ENCODE measurements at places on chromosomes 5 and 9.

GRCh38 chr5:175921061-175921730 lies 46.9 kb downstream of the THOC3 start:
- no peak for DNase-seq

DNA sequence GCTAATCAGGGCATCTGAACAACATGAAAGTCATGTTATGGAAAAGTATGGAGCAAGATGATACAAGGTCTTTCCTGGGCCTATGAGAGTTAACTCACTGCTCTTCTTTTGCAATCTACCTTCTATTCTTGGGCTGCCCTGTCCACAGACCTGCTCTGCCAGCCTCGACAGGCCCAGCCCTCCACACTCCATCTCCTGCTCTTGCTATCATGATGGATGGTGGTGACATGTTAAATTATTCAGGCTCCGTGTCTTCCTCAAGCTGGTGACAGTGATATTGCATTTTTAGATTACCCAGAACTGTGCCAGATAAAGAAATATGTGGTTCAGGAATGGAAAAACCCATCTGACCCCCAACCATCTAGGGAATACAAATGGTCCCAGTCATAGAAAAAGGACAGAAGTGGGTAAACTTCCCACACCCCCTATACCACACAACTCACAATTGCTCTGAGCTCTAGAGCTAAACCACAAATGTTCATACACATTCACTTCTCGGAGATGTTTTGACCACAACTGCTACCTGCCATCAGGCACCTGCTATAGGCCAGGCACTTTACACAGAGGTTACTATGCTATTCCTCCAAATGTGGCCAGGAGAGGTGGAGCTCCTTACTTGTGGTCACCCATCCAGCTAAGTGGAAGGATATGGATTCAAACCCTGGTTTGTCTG lies 311.3 kb downstream of the ASTN2 start:
- DNase-seq, result no peak

DNA sequence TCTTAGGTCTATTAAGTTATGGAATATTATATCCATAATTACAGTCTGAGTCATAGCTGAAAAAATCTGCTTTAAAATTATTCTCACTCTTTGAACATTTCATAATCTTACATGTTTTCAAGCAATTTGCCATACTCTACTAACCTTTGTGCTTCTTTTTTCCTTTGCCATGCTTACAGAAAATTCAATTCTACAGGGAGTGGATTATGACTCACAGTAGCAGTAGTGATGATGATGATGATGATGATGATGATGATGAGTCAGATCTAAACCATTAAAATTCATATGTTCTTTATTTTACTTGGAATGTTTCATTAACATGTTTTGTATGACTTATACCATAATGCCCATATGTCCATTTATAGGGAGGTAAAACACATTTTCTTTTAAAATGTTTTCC lies 207.1 kb downstream of the VPS13A start:
- no peak for DNase-seq

DNA sequence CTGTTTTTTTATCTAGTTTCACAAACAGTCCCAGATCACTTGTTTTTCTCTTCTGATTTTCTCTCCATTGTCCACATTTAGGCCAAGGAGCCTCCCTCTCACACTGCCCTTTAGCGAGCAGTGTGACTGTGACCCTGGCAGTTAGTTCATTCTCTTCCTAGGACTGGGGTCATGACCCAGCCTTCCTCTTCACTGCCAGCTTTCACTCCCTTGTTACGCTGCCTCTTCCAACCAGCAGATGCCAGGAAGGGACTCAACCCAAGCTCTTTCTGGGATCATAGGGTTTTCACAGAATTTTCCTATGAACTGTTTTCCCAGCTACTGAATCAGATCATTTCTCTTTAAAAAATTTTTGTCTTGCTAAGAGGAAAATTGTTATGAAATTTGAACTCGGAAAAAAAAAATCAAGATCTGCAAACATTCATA lies 70.9 kb downstream of the LMNB1 start:
- DNase-seq, result no peak

DNA sequence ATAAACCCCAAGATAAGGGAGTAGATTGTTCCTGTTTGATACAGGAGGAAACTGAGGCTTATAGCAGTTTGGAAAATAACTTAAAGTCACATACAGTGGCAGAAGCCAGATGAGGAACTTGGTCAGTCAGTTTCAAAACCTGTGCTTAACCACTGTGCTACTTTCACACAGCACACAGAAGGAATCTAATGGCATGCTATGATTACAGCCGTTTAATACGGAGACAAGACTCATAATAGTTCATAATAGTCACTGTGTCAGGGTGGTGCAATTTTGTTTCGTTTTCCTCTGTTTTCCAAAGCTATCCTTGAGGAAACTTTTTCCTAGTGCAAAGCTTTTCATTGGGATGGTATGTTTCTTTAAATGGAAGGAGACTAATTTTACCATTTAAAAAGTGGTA lies 112.3 kb downstream of the GCNT1 start:
- no peak for DNase-seq

Data from T-helper 17 cell (primary cell).